ENCODE measurements at places on chromosomes 5 and 9.

GRCh38 chr5:172505403-172505759, 51.1 kb upstream of the SH3PXD2B start:
- DNase-seq, result no peak

DNA sequence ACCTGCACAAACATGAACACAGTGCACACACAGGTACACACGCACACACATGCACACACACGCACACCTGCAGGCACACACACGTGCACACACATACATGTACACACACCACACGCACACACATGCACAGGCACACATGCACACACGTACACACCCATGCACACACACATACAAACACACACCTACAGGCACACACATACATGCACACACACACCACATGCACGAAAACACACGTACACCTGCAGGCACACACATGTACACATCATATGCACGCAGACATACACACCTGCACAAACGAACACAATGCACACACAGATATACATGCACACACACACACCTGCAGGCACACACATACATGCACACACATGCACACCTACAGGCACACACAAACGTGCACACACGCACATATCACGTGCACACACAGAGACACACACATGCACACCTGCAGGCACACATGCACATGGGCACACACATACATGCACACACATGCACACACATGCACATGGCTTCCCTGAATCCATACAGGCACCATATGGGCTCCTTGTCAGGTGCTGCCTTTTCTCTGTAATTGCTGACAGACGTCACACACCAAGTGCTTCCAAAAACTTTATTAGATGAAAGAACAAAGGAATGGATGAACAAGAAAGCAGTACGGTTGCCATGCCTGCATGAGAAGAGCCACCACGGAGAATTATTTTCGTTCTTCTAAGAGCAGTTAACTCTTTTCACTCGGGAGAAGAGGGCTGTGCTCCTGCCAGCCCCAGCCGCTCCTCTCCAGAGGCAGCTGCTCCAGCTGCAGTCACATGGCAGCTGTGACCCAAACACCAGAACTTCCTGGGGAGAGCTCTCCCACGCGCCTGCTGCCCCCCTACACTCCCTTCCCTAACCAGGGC, 57.2 kb downstream of the EXD3 start:
- no peak for DNase-seq

- no peak for DNase-seq
Observed at GRCh38 chr5:29307478-29307877, 1886.0 kb upstream of the CDH6 start.

GRCh38 chr5:90173299-90174030, 236.1 kb downstream of the CETN3 start:
- DNase-seq, result no peak

GRCh38 chr5:151144922-151145321, 12.7 kb downstream of the ANXA6 start:
- DNase-seq, result no peak

DNA sequence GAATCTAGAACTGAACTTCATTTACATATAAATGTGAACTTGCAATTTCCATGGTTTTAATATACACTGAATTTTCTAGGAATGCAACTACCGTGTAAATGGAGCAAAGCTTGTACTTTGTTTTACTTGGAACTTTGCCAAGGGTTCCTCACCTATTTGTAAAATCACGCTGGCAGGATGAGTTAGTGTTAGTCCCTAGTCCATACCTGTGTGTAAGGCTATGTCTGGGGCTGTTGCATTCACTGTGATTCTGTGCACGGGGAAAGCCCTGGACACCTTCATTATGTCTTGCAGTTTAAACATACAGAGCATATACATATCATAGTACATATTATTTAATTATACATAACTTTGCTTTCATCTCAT, 119.9 kb downstream of the PAX5 start:
- DNase-seq, result no peak

DNA sequence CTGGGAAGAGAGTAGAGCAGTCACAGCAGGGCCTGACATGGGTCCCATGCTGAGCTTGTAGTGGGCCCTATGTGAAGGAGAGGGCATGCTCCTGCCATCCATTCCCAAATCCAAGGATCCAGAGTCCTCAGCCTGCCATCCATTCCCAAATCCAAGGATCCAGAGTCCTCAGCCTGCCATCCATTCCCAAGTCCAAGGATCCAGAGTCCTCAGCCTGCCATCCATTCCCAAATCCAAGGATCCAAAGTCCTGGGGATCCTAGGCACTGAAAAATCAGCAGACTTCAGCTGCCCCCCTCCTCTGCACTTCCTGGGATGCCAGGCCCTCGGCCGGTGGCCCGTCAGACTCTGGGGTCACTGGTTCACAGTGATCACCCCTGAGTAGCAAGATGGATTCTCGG, 33.6 kb downstream of the THBS4 start:
- DNase-seq, result peak; percentile 33

- no peak for DNase-seq
Observed at GRCh38 chr9:112396416-112396815, 16.5 kb downstream of the HSDL2 start.

- DNase-seq, result no peak
Observed at GRCh38 chr9:137354845-137355760, 53.0 kb upstream of the NRARP start.

DNA sequence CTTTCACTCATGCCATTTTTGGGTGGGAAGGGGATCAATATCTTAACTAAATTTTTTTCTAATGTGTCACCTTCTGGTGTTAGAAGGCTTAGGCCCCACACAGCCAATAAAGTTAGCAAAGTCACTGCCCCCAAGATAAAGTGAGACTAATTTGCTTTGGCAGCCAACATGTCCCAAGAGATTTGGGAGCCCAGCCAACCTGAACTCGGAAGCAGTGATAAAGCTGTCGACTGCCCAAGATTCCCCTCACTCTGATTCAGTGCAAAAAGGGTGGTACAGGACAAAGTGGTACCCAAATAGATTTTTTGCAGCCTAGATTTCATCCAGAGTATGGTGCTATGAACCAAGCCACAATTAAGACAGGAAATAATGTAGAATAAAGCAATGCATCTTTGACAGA, 572.5 kb upstream of the ARRDC3 start:
- DNase-seq, result no peak

DNA sequence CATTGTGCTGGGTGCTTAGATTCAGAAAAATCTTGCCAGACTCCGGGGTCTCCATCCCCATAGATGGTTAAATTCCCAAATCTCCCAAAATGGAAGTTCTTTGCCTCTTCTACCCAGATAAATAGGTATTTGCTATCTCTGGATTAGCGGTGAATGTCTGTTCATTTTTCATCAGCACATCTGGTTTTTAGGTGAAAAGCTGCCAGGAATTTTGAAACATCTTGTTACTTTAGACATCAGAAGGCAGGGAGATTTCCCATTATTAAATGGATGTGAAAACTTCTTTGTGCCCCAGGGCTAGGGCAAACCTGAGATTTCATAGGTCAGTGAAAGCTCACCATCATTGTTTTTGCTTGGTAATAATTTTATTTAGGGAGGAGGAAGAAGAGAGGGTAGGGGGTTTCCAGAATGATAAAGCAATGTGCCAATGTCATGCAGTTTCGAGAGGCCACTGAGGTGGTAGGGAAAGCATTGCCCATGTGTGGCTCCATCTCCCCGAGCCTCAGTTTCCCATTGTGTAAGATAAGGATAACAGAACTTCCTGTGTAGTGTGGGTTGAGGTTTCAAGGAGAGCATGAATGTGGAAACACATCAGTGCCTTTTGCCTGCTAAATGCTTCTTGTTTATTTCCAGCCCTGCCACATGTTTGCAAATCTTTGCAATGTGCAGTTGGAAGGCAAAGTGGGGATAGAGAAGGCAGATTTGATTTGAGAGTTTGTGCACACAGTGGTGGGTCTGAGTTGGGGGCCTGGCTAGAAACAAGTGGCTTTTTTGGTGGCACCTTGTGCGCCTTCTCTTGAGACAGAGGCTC, 147.2 kb upstream of the KLF4 start:
- DNase-seq, result no peak

DNA sequence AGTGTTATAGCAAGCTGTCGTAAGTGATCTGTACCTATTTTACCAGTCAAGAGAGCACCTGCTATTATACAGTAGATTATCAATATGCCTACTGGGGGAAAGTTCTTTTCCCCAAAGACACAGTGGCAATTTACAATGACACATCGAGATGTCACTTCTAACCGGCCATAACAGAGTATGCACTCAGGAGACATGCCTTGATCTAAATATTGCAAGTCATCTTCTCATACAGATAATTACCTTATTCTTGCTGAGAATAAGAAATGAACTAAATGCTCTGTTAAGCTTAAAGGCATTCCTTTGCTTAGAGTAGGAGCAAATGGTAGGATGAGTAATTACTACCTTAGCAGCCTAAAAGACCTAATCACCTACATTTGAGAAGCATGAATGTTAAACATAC, 71.6 kb downstream of the PKD2L2 start:
- no peak for DNase-seq

- no peak for DNase-seq
Observed at GRCh38 chr9:123656565-123656964, 273.4 kb downstream of the DENND1A start.

DNA sequence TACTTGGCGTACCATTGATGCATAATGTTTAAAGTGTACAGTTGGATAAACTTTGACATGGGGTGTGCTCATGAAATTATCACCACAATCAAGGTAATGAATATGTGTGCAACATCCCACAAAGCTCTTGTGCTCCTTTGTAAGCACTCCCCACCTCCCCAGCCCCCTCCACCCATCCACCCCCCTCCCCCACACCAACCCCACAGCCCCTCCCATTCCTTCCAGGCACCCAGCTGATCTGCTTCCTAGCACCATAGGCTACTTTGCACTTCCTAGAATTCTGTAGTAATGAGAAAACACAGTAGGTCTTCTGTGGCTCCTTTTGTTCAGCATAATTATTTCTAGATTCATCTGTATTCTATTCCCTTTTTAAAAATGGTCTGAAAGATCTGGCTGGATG, 24.5 kb downstream of the FGD3 start:
- DNase-seq, result no peak

DNA sequence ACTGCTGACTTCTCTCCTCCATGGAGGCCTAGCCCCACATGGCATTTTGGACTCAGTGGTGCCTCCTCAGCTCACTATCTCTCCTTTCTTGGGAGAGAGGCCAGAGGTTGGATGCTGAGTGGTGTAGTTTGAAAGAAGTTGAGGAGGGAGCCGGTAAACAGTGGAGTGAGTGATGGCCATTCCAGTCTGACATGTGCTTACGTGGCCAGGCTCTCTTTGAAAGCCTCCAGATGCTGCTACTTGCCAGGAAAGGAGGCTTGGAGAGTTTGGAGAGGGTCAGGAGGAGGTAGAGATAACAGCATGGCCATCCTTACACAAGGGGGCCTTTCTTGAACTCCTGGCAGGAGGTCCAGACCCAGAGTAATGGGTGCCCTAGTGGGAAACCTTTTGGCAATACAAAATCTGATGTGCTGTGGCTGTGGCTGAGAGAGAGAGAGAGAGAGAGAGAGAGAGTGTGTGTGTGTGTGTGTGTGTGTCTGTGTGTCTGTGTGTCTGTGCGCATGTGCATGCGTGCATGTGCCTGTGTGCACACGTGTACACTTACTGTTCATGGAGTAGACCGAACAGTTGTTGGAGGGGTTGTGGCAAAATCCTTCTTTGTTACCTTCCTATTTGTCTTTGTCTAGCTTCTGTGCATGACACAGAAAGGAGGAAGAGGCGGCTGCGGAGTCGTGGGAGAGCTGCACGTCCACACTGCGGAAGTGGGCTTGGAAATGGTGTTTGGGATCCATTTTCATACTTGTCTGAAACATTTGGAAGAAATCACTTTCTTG, 37.8 kb downstream of the RALGPS1 start:
- no peak for DNase-seq

- no peak for DNase-seq
Observed at GRCh38 chr9:134968823-134969090, 51.0 kb upstream of the FCN1 start.

- no peak for DNase-seq
Observed at GRCh38 chr9:126126807-126127206, 199.8 kb upstream of the MVB12B start.

GRCh38 chr5:72723581-72723980, 92.9 kb upstream of the TNPO1 start:
- DNase-seq, result no peak

GRCh38 chr5:172505845-172506244, 51.5 kb upstream of the SH3PXD2B start:
- DNase-seq, result no peak

DNA sequence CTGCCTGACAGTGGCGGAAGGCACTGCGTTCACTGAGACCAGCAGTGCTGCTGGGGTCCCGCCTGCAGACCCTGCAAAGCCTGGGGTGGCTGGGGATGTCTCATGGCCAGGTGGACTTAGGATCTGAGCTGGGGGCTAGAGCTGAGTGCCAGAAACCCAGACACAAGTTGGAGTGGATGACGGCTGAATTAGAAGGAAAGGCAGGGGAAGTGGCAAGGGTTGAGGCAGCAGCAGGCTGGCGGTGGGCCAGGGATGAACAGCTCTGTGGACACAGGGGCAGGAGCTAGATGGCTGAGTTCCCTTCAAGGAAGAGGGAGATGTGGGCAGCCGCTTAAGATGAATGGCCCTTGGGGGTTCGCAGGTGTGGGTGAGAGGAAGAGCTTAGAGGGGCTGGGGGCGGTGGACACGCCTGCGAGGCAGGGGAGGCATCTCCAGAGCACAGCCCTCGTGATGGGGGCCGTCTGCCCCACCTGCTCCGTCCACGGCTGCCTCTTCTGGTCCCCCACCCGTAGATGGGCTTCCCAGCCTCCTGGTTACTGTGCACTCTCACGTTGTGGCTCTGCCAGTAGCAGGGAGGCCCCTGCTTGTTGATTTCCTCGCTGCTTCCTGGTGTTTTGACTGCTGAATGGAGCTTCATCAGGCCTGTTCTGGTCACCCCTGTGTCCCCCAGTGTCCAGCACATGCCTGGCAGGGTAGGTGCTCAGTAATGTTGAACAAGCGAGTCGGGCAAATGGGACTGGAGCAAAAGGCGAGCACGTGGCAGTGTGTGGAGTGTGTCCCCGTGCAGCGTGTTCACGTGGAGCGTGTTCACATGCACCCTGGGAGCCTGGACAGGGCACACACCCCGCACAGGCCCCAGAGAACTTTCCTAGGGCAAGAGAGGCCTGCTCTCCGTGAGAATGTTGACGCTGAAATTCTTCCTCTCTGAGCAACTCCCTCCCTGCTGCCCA, 168.2 kb downstream of the CACNA1B start:
- peak; percentile 15 for DNase-seq

DNA sequence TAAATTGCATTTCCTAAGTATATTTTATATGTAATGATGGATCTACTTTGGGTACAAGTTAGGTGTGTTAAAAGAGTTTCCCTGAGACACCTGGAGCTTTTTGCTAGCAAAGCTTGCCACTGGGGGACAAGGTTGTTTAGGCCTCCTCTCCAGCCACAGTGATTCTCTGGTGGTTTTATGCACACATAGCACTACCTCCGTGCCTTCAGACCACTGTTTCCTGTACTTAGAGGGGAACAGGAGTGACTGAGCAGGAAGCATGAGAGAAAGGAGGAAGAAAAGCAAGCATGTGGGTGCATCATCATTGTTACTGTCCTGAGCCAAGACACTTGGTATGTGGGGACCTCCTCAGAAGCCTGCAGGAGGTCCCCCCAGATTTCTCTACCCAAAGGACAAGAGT, 272.1 kb downstream of the RASEF start:
- no peak for DNase-seq

GRCh38 chr5:44862808-44863207, 54.1 kb downstream of the MRPS30 start:
- DNase-seq, result no peak
